NCI-H1048 (cell line): ENCODE measurements at places on chromosomes 5 and 9.

DNA sequence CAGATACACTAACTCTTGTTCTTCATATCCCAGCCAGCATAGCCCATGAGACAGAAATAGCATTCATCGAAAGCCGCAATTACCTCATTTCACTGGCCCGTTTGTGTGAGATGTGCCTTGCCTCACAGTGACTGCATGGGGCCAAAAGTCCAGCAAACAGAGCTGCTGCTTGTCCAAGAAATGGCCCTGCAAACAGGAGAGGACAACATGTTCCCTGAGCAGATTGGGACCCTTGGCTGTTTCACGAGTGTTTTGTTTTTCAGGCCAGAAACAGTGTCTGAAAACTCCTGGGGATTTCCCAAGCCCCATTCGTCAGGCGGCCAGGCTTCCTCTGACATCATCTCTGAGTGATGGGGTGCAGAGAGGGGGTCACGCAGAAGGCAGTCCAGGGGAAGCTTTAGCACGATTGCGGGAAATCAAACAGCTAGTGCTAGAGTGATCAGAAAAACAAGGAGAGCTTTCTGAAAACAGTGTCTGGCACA is 503.6 kb upstream of the PAPPA start:
- DNase-seq: no peak

- DNase-seq: no peak
Measured at GRCh38 chr9:8571643-8572042, 772.1 kb upstream of the DMAC1 start.

GRCh38 chr5:149271716-149272563 is at the start of gene AFAP1L1:
Gene AFAP1L1, plus strand, starts transcription at chr5:149271859. Its CDS starts 110 bp downstream, at chr5:149271969.
- no peak for DNase-seq

GRCh38 chr9:91966503-91966902 is 16.5 kb upstream of the ROR2 start:
- DNase-seq: no peak

DNA sequence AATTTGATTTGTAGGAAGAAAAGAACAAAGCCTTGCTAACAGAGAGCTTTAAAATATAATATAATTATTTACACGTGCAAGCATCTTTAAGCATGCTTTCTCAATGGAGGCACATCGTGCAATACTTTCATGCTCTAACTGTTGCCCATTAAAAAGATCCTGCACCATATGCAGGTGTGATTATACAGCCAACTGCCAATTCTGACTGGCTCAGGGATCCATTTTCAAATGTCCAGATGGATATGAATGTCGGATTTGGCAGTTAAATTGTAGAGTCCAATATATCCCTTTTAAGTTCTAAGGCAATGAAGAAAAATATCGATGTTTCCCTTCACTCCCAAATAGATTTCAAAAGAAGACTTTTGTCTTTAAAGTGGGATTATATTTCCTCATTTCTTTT is 416.4 kb upstream of the CD180 start:
- no peak for DNase-seq

- DNase-seq: peak; percentile 3
Measured at GRCh38 chr5:116378007-116378776, 196.4 kb downstream of the SEMA6A start.
